ENCODE measurements at places on chromosomes 3 and 15.

DNA sequence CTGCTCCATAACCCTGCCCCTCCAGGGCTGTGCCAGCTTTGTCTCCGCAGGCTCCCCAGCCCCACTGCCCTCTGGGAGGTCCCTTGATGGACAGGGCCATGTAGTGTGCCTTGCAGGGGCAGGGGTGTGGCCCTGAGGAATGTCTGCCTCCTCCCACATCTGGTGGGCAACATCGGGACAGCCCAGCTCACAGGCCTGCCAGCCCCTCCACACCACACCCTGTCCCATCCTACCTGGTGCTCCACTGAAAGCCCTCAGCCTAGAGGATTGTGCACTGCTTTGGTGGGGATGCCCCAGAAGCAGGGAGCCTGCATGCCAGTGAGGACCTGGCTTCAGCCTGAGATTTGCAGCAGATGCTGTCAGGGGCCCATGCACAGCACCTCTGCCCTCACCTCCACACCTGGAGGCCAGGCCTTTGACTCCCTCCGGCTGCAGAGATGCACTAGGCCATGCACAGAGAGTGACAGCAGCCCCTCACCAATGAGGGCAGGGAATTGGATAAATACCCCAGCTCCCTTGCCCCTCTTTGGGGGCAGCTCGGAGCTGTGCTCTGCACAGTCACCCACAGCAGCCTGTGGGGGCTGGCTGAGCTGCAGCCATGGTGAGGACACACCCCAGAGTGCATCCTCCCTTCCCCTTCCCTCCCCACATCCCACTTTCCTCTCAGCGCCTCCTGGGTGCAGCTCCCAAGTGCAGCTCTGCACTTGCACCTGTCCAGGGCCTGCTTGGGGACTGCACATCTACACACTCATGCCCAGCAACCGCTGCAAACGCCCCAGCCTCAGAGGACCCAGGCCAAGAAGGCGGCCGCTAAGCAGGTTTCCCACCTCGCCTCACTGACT is 2.7 kb downstream of the C3orf22 start:
- DNase-seq, result no peak

DNA sequence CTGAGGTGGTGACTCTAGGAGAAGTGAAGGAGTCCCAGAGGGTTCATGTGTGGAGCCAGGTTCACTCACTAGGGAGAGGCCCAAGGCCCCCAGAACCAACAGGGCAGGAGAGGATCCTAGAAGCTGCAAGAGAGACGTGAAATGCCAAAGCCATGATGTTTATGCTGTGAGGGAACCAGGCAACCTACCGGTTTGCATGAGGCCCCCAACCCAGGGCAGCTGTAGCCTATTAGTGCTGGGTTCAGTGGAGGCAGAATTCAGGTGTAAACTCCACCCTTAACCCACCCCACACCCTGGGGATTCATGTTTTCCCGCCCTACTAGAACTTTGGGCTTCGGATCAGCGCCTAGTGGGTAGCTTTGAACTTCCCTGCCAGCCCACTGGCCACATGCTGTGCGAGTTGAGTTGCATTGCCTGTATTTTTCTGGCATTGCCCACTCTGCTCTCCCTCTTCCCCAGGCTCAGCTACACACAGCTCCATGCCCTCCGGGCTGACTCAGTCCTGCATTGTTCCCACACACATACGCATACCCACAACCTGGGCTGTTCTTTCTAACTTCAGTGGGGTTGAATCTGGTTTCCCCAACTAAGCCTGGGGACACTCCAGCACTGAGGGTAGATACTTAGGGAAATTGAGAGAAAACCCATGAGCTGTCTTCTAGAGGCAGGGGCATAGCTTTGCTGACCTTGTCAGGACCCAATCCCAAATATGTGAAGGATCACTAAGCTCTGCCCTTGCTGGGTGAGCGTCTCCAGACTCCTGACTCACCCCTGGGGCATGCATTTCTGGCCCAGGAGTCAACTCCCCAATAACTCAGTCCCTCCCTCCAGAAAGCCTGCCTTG is 2.0 kb upstream of the ZBTB47 start:
- DNase-seq, result peak; percentile 92

GRCh38 chr3:189238071-189238470 is 66.3 kb downstream of the TPRG1 start:
- no peak for DNase-seq

DNA sequence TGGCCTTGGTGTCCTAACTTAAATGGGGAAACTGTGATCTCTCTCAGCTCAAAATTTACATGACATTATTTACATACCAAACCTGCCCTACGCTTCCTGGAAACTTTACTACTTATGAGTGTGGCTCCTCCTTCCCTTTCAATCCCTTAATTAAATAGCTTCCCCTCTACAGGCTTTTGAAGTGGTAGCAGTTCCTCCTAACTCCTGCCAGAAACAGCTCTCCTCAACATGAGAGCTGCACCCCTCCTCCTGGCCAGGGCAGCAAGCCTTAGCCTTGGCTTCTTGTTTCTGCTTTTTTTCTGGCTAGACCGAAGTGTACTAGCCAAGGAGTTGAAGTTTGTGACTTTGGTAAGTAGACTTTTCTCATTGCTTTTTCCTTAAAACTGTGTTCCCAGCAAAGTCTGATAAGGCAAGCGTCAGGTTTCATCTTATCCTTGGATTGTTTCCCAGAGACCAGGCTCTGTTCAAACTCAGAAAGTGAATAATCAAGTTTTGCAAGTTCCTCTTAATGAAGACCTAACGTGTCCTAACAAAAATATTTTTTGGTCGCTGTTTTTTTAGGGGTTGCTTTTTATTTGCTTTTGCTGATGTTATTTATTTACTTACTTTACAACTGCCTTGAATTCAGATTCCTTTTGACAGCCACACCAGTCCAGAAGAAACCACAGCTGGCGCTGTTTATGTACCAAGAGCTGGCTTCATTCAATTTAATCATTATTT is at the start of gene ACP3:
Gene ACP3, plus strand, starts transcription at position 179 of the 720 bp plus-strand sequence. Its CDS starts 50 bp downstream, at position 229.
- DNase-seq, result peak; percentile 77

GRCh38 chr15:77818484-77819047 is 185.9 kb upstream of the LINGO1 start:
- DNase-seq, result no peak
